ENCODE measurements at places on chromosomes 11 and 22.

- no peak for DNase-seq
Measured at GRCh38 chr11:56950510-56950909, 38.2 kb upstream of the OR5AK2 start.

- no peak for DNase-seq
Measured at GRCh38 chr11:76523786-76524436, 79.1 kb downstream of the EMSY start.

GRCh38 chr22:49202226-49202625 lies 625.4 kb downstream of the BRD1 start:
- DNase-seq: no peak

DNA sequence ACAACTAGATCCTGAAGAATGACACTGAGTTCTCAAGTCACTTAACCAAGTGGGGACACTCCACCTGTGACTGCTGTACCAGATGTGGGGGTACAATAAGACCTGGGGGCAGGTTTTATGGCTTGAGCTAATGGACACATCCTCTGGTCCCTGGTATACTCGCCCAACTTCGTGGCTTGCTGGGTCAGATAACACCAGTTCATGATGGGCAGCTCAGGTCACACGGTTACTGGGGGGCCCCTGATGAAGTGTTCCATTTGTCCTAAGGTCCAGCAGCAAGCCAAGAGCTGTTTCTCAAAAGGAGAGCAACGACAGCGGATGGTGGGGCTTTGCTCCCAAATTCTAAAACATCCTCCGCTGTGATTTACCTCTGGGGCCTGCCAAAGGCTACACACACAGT lies 1368.4 kb downstream of the BRD1 start:
- no peak for DNase-seq

GRCh38 chr22:46046299-46046685 lies 69.3 kb upstream of the WNT7B start:
- DNase-seq: no peak

GRCh38 chr22:37930270-37930951 lies 23.0 kb downstream of the C22orf23 start:
- no peak for DNase-seq

GRCh38 chr22:46055181-46055875 lies 78.4 kb upstream of the WNT7B start:
- no peak for DNase-seq

DNA sequence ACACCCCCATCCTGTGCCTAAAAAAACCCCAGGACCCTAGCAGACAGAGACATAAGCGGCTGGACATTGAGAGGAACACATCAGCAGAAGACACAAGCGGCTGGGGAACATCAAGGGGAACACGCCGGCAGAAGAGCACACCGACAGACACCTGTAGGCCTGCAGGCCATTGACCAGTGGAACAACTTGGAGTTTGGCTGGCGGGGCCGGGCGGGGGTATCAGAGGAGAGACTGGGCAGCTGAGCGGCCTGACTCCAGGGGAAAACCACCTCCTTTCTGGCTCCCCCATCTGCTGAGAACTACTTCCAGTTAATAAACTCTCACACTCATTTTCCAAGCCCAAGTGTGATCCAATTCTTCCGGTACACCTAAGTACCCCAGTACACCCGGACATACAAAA lies 264.7 kb upstream of the ISX start:
- DNase-seq: no peak
